ENCODE measurements at places on chromosomes 7 and 10.
A peak's percentile ranks its signal among the peaks of the same experiment; 100 is the strongest.

DNA sequence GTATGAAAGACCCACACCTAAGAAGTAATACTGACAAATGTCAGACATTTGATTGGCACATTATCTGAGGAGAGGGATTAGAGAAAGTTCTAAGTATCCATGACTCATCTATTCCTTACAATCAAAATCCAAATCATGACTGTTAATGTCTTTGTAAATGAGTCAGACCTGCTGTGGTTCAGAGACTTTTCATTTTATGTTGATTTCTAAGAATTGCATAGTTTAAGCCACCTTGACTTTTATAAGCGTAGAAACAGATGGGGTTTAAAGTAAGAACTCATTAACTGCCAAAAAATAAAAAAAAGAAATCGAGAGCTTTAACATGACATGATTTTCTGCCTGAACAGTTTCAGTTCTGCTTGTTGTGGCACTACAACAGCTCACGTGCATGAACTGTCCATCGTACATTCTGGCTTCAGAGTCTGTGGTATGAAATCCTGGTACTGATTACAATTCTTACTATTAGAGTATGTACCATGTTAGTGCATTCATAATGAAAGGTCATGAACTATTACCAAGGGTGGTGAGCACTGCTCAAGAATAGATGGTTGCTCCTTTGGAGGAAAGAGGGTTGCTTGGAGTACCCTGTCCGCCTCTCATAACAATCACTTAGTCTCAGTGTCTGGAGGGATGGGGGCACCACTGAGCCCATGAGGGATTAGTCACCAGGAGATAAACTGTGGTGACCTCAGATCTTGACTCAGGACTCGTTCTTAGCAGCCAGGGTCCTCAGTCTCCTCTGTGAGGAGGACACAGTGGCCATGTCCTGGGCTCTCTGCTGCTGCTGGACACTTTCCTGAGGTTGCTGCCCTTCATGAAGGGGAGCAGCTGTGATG, 42.2 kb downstream of the ACSM6 start:
- DNase-seq: no peak

- DNase-seq: no peak
These were observed 8.9 kb downstream of the HOXA4 start for GRCh38 chr7:27121684-27122076.

DNA sequence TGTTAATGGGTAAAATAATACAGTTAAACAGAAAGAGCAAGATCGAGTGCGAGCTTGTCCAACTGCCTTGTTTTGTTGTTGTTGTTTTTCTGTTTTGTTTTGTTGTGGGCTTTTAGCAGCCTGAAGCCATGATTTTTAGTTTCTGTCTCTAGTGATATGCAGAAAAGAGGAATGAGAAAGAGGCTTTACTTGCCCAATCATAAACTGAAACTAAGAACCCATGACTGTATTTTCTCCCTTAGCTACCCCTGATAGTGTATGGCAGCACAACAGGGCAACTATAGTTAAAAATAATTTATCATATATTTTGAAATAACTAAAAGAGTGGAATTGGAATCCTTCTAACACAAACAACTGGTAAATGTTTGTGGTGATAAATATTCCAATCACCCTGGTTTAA, 493.9 kb downstream of the GLRX3 start:
- DNase-seq: no peak

- DNase-seq: no peak
These were observed 274.8 kb downstream of the SEMA3D start for GRCh38 chr7:84912018-84912417.

- peak; percentile 25 for DNase-seq
These were observed 166.4 kb downstream of the C7orf25 start for GRCh38 chr7:42745357-42746059.

DNA sequence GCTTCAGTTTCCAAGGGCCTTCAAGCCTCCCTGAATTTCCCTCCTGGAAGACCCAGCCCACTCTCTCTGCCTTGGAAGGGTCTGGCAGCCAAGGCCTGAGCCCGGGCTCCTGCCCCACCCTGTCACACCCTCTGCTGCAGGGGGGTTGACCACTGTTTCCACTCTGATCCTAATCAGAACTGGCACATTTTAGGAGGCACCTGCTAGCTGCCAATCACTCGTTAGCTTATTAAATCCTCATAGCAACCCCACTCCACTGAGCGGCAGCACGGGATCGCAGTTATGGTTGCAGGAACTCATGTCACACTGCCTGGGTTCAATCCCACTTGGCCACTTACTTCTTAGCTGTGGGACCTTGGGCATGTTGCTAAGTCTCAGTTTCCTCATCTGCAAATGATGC, 12.9 kb downstream of the HSPB1 start:
- DNase-seq: no peak

GRCh38 chr10:9285690-9286089, 1231.2 kb downstream of the GATA3 start:
- DNase-seq: no peak

GRCh38 chr10:12559578-12560178, 210.3 kb downstream of the CAMK1D start:
- DNase-seq: no peak

DNA sequence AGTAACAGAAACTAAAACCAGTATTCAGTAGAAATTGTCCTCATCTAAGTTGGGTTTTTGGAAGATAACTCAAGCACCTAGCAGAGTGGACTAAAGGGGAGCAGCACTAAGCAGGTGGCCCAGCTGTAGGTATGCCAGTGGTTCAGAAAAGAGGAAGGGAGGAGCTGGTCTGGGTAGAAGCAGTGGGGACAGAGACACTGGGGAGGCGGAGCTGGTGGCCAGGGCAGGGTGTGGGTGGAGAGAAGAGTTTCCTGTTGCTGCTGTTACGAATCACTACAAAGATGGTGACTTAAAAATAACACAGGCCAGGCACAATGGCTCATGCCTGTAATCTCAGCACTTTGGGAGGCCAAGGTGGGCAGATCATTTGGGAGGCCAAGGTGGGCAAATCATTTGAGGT, 136.2 kb downstream of the WDR11 start:
- no peak for DNase-seq

GRCh38 chr7:49294611-49295010, 370.3 kb downstream of the CDC14C start:
- DNase-seq: no peak

GRCh38 chr10:46248651-46249146, 38.1 kb upstream of the ANTXRL start:
- DNase-seq: peak; percentile 8

DNA sequence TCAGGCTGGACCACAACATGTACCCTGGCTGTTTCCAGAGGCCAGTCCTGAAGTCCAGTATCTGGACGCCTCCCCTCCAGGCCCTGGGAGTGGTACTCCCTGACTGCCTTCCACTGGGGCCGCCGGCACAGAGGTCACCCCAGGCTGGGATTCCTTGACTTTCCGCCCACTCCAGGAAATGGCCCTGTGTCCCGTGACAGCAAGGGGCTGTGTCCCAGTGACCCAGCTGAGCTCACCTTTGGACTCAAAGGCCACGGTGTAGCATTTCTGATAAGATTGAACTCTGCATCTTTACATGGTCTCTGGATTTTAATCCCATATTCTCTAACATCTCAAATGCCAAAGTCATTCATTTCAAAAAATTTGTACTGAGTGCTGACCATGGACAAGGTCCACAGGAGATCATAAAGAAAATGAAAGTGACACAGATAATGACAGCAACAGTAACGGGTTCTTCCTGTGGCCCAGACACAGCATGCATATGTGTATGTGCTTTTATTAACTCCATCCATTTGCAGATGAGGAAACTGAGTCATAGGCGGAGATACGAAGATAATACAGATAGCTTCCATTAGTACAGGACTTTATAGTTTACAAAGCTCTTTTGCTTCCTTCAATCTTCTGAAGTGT, 5.4 kb downstream of the ADAMTS14 start:
- DNase-seq: no peak

- no peak for DNase-seq
These were observed 219.9 kb upstream of the KMT2E start for GRCh38 chr7:104794154-104794553.

DNA sequence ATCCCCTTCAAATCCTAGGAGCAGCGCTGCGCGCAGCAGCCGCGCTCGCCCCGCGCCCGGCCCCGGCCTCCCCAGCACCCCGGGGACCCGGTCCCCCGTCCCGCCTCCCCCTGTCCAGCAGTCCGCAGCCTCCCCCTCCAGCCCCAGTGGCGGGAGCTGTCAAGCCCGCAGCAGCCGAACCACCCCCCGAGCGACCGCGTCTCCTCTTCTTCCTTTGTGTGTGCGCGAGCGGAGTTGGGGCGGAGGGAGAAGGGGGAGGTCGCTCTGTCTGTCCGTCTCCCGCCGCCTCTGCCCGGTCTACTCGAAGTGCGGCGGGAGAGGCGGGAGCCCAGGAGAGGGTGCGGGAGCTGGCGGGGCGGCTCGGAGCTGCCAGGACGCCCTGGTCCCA, 375 bp upstream of the CHN2 start:
- DNase-seq: no peak

DNA sequence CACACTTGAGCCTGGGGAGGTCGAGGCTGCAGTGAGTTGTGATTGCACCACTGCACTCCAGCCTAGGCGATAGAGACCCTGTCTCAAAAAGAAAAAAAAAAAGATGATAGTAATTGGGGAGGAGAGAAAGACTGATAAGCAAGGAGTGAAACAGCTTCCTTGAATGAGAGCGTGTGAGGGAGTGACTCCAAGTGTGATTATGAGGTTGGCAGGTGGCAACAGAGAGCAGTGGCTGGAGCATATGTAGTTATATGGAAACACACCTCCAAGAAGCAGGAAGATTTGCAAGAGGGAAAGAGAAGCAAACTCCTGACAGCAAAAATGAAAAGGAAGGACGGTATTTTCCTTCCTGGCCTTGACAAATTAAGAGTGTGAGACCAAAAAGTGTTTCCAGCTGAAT, 50.4 kb downstream of the VKORC1L1 start:
- DNase-seq: no peak

DNA sequence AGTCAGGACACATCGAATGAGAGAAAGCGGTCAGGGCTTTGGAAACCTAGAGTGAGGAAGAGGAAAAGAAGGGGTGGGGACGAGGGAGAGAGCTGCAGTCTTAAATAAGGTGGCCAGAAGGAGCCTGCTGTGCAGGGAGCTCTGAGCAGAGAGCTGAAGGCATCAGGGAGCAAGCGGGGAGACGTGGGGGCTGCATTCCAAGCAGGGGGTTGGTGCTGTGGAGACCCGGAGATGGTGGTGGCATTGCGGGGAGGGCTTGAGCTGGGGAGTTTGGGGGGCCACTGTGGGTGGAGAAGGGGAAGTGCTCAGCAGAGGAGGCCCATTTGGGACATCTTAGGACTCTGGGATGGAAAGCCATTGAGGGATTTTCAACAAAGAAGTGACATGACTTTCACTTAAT, 38.7 kb upstream of the ZNF32 start:
- no peak for DNase-seq

GRCh38 chr10:70271996-70272924, 11.5 kb downstream of the NPFFR1 start:
- DNase-seq: peak; percentile 1

DNA sequence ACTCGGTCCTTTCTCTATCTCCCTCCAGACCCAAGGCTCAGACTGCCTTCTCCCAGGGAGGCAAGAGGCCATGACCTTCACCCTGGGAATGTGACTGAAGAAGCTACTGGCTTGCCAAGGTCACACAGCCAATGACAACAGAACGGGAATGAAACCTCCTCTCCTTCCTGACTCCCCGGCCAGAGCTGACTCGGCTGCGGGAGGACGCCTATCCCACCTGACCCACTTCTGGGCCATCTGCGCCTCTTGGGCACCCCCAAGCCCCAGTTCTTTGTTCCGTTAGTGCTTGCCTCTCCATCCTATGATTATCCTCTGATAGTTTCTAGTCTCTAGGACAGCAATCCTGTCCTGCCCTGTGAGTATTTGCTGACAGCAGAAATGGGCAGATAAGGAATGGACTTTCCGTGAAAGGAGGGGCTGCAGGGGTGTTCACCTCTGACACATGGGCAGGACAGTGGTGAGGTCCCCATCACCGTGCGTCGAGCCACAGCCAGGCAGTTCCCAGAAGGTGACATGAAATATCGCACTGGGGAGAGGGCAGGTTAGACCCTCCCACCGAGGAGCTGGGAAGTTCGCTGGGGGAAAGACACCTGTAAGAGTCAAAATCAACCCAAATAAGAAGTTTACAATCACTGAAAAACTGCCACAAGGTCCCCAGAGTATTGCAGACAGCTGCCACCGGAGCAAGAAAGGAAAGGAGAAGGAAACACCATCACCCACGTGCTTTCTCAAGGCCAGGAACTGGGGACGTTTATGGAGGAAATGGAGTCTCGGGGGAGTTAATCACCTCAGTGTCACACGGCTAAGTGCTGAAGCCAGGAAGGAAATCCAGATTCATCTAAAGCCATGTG, 63.0 kb downstream of the INSIG1 start:
- DNase-seq: no peak

DNA sequence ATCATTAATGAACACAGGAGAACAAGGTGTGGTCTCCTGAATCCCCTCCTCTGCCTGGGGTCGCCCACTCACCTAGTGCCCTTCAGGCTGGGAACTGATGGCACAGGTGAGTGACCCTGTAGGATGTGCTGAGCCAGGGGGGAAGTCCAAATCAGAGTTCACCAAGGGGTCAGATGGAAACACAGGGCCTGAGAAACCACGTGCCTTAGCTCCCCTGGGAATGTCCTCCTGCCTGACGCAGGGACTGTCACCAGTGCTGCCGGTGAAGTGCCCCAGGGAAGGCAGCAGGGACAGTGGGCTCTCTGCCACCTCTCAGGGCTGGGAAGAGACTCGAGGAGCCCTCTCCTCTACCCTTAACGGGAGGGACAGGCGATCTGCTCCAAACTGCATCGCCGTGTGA, 5.8 kb upstream of the PYROXD2 start:
- DNase-seq: no peak

- DNase-seq: no peak
These were observed 129.1 kb downstream of the SEPTIN14 start for GRCh38 chr7:55733241-55734140.

GRCh38 chr10:60422809-60423208, 33.1 kb upstream of the ANK3 start:
- DNase-seq: no peak

DNA sequence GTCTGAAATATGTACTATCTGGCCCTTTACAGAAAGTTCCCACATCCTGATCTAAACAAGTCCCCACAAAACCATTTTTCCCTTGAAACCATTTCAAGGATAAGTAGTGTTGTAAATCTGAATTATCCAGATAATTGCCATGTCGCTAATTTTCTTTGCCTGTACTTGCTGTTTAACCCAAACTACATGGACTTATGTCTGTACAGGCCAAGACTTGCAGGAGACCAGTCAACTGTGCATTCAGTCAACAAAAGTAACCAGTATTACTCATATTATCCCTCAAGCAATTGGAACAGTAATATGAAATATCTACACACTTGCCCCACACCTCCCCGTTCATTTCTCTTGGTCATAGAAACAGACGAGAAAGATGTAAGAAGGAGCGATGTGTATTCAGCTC, 347.8 kb upstream of the NFE2L3 start:
- no peak for DNase-seq

DNA sequence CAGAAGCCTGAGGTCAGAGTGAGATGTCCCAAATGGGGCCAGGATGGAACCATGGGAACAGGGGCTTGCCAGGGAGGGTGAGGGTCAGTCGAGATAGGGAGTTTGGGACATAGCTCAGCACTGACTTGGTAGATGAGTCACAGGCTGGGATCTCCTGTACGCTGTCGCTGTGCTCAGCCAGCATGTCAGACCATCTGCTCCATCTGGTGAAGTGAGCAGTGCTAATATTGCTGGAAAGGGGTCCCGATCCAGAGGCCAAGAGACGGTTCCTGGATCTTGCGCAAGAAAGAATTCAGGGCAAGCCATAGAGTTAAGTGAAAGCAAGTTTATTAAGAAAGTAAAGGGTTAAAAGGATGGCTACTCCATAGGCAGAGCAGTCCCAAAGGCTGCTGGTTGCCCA, 505.6 kb downstream of the GALNT17 start:
- DNase-seq: no peak

- DNase-seq: no peak
These were observed 32.1 kb upstream of the A1CF start for GRCh38 chr10:50917486-50917885.

Measured in omental fat pad (tissue), 4 donors.